Tracheal epithelial cell (primary cell): ENCODE measurements at places on chromosomes 11 and 22. TPM values are rescaled to one million over a fixed set of nuclear protein-coding genes. Genes with fewer than 3 reads are reported as not detected.

LMO2 gene
- total RNA-seq = 0.64 and 0.96 TPM in 2 replicates

FAM83F gene
- 18.1 and 31.8 TPM in 2 replicates for total RNA-seq

MUC5AC gene
- under 0.01 TPM in 1 of 2 replicates, not detected in the other for total RNA-seq

KCNJ4 gene
- not detected in 2 replicates for total RNA-seq

APOA4 gene
- total RNA-seq = not detected in 2 replicates
